ENCODE measurements at places on chromosomes 3 and 15.

- DNase-seq = no peak
Observed at GRCh38 chr3:176951144-176951543, 246.1 kb downstream of the TBL1XR1 start.

GRCh38 chr15:22811640-22812039 is 25.2 kb downstream of the NIPA1 start:
- DNase-seq = no peak

GRCh38 chr15:75921732-75922703 is 18.3 kb downstream of the FBXO22 start:
- DNase-seq = no peak

- no peak for DNase-seq
Observed at GRCh38 chr3:109903100-109903499, 565.8 kb upstream of the DPPA4 start.

Measured in activated CD4-positive, alpha-beta T cell treated with anti-CD3 and anti-CD28 coated beads, Interleukin-2, amount 50 U/mL, for 24 hours (primary cell).